ENCODE measurements at places on chromosomes 5 and 9. TPM values are rescaled to one million over a fixed set of nuclear protein-coding genes. Genes with fewer than 3 reads are reported as not detected.

KIF24 gene
- 0.70 TPM for total RNA-seq

FRRS1L gene
- total RNA-seq = 1.2 TPM

LECT2 gene
- not detected for total RNA-seq

LCN2 gene
- 0.23 TPM for total RNA-seq

SMIM33 gene
- not detected for total RNA-seq

BBLN gene
- 261 TPM for total RNA-seq

CKMT2 gene
- not detected for total RNA-seq

AK8 gene
- total RNA-seq = 0.82 TPM

FABP6 gene
- total RNA-seq = not detected

SLC36A2 gene
- total RNA-seq = not detected

SETX gene
- total RNA-seq = 25.9 TPM

SPATA31E1 gene
- total RNA-seq = not detected

FOXE1 gene
- total RNA-seq = not detected

ANGPTL2 gene
- 63.0 TPM for total RNA-seq

CCDC183 gene
- not detected for total RNA-seq

ST8SIA4 gene
- total RNA-seq = 0.85 TPM

MINAR2 gene
- total RNA-seq = not detected

PRELID2 gene
- 1.3 TPM for total RNA-seq

SPATA6L gene
- total RNA-seq = 1.0 TPM

ERGIC1 gene
- total RNA-seq = 149 TPM

RASGRF2 gene
- total RNA-seq = 0.09 TPM

CDH10 gene
- not detected for total RNA-seq

SEMA4D gene
- total RNA-seq = 0.23 TPM

DMRT3 gene
- total RNA-seq = not detected

SLCO4C1 gene
- total RNA-seq = 0.58 TPM

ENTR1 gene
- 40.7 TPM for total RNA-seq

CCNI2 gene
- not detected for total RNA-seq

CTXN3 gene
- not detected for total RNA-seq

FEM1C gene
- 10.6 TPM for total RNA-seq

TAF1L gene
- not detected for total RNA-seq

OGN gene
- total RNA-seq = 78.1 TPM

PCDHB3 gene
- total RNA-seq = not detected

LRRC14B gene
- not detected for total RNA-seq

ZNF366 gene
- not detected for total RNA-seq

TUBB4B gene
- total RNA-seq = 248 TPM

CMYA5 gene
- total RNA-seq = 0.94 TPM

DRD1 gene
- total RNA-seq = not detected
